ENCODE measurements at places on chromosomes 2 and 18.

DNA sequence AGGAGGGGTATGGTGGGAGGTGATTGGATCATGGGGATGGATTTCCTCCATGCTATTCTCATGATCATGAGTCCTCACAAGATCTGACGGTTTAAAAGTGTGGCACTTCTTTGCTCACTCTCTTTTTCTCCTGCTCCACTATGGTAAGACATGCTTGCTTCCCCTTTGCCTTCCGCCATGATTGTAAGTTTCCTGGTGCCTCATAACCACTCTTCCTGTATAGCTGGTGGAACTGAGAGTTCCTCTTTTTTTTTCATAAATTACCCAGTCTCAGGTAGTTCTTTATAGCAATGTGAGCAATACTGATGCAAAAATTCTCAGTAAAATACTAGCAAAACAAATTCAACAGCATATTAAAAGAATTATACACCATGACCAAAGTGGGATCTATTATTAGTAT, 728.5 kb upstream of the SLC8A1 start:
- DNase-seq: no peak

DNA sequence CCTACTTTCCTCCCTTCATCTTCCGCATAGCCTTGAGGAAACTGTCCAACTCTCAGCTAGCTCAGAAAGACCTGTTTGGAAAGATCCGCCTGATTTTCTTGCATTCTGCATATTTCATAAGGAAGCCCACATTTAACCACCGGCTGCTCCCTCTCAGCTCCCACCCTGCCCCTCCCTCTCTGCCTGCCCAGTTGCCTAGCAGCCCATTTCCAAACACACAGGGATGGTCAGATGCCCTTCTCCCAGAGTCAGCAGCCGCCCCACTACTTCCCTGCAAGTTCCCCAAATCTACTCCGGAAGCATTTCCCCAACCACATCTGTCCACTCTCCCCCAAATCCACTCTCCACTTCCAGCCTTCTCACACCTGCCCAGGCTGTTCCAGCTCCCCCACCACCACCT, 96.0 kb downstream of the TNS1 start:
- DNase-seq: no peak

GRCh38 chr2:239361311-239361642, 39.5 kb downstream of the HDAC4 start:
- DNase-seq: no peak

GRCh38 chr2:187547353-187547979, 6.8 kb downstream of the TFPI start:
- DNase-seq: no peak

GRCh38 chr2:127629637-127630036, 16.3 kb upstream of the GPR17 start:
- no peak for DNase-seq

GRCh38 chr2:62415518-62415917, 90.5 kb downstream of the TMEM17 start:
- DNase-seq: no peak

DNA sequence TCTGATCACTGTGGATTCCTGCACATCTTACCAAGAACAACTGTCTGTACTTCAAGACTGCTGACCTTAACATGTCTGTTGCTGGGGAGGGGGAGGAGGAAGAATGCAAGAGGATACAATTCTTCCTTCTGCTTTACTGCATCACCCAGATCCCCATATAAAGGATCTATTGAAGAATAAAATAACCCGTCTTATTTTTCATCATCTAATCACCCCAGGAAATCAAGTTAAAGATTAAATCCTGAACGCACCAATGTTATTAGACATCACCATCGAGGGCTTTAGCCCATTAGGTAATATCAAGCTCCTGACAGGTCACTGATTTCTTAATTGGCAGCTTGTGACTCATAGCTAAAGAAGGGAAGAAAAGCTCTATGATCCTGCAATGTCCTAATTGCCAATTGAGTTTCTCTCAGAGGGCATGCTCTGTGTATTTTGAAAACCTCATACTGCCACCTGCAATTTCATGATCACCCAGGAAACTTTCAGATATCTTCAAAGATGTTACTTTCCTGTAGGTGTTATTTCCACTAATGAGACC, 75.4 kb upstream of the KCNE4 start:
- no peak for DNase-seq

DNA sequence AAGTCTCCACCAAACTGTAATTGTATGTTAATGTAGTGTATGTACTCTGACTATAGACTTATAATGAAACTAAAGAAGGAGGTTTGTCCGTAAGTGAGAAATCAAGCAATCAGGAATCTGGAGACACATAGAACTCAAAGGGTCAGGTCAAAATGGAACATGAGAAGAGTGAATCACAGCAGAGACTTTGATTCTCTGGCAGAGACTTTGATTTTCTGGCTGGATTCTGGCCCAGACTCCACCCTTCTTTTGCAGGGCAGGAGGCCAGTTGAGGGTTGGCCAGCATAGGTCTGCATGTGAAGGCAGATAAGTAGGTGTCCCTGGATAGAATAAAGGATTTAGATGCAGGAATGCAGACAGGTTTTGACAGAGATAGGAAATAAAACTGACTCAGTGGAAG, 11.0 kb upstream of the NCKAP5 start:
- DNase-seq: no peak

DNA sequence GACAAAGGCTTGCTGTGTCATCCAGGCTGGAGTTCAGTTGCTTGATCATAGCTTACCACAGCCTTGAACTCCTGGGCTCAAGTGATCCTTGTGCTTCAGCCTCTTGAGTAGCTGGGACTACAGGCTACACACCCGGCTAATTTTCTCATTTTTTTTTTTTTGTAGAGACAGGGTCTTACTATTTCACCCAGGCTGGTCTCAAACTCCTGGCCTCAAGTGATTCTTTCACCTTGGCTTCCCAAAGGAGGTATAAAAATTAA, 178.0 kb downstream of the MTCL1 start:
- DNase-seq: no peak
